ENCODE measurements at places on chromosomes 7 and 10.
A peak's percentile ranks its signal among the peaks of the same experiment; 100 is the strongest.

DNA sequence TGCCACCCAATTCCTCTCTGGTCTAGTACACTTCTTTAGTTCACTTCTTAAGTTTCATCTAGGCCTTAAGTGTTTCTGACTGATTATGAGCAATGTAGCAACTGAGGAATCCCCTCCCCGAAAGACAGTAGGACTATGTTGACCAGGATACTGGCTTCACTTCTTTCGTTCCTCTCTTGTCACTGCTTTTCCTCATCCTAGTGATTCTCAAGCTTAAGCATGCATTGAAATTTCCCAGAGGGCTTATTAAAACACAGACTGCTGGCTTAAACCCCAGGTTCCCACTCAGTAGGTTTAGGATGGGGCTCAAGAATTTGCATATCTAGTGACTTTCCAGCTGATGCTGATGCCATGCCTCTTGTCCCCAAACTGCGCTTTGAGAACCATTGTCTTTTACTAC, 164.6 kb upstream of the WNT16 start:
- DNase-seq = no peak

DNA sequence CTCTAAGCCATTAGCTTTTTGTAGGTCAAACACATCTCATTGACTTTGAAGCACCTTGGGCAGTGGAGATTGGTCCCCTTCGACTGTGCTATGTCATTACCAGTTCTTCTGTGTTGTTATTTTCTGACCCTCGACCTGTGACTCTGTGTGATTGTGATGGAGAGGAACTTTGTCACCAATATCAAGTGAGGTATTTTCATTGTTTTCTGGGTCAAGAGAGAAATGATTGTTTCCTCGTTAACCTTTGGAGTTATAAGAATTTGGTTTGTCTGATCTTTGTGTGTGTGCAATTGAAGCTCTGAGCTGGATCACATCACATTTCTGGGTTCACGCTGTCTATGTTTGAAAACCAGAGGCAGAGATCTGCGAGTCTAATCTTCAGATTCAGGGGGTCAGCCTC, 432.2 kb upstream of the KLF6 start:
- no peak for DNase-seq

- DNase-seq = no peak
These were observed 25.0 kb downstream of the SHH start for GRCh38 chr7:155787171-155787851.

GRCh38 chr10:127834221-127834620, 58.5 kb downstream of the CLRN3 start:
- DNase-seq = no peak

- no peak for DNase-seq
These were observed 886.2 kb downstream of the TYW1 start for GRCh38 chr7:67882843-67883242.

GRCh38 chr10:11898372-11899066, 75.4 kb downstream of the PROSER2 start:
- DNase-seq = no peak

DNA sequence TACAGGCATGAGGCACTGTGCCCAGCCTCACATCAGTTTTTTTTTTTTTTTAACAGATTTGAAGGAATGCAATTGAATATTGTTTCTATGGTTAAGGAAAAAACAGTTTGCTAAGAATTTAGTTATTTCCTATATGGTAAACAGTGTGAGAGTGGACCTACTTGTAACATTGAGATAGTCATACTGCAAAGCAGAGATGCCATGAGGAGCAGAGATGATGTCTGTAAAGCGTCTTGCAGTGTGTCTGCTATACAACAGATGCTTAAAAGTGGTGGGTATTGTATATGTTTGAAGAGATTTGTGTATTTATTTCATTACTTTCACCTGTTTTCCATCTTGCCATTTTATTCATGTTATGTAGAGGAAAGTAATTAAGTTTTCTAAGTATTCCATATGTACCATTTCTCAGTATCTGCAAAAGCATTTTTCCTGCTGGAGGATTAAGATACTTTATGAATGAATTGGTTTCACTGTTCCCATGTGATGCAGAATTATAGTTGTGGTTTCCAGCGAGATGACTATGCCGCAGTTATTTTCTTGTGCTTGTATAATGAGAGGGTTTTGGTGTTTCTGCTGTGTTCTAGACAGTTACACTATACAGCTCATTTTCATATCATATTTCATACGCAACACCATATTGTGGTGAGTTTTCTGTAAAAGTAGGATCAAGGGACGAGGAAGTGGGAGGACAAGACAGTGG, 26.6 kb downstream of the TET1 start:
- DNase-seq = no peak

DNA sequence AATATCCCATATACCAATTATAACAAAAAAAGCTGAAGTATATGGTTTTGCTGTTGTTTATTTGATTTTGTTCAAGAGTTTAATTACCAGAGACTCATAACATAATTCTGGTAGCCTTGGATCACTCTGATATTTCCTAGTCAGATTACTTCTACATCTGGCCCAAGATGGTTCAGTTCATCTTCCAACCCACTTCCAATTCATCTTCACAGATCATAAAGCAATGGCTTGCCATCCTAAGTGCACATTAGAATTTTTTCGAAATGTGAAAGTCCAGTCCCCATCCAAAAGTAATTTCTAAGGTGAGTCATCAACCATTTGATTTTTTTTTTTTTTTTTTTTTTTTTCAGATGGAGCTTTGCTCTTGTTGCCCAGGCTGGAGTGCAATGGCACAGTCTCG, 8.0 kb upstream of the HIBADH start:
- no peak for DNase-seq

DNA sequence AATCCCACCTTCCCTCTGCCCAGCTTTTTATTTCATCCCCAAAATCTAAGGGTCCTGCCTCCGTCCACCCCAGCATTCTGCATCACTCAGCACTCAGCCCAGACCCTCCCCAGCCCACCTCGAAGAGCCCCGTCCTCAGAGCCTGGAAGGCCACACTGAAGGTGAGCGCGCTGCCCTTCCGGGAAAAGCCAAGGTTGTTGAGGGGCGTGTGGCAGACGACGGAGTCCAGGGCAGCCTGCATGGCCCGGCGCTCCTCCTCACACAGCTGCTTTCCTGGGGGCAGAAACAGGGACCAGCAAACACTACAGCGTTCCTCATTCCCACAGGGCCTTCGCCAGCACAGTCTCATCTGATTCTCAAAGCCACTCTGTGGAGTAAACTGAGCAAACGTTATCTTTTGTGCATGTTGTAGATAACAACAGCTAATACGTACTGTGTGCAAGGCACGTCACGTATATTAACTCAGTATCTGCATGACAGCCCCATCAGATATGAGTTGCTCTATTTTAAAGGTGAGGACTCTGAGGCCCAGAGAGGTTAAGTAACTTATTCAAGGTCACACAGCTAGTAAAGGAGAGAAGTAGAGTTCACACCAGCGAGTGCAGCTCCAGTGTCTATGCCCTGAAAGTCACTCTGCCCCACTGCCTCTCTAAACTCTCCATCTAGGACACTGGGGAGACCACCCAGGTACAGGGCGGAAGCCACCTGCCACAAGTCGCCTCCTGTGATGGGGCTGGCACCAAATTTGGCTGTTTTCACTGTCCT, 2.8 kb downstream of the TRAPPC14 start:
- DNase-seq = no peak

GRCh38 chr10:119166564-119166963, 1.1 kb upstream of the SFXN4 start:
- no peak for DNase-seq

- no peak for DNase-seq
These were observed 91.2 kb downstream of the LCOR start for GRCh38 chr10:96922978-96923948.

- no peak for DNase-seq
These were observed 38.6 kb upstream of the ADD3 start for GRCh38 chr10:109968953-109969759.

DNA sequence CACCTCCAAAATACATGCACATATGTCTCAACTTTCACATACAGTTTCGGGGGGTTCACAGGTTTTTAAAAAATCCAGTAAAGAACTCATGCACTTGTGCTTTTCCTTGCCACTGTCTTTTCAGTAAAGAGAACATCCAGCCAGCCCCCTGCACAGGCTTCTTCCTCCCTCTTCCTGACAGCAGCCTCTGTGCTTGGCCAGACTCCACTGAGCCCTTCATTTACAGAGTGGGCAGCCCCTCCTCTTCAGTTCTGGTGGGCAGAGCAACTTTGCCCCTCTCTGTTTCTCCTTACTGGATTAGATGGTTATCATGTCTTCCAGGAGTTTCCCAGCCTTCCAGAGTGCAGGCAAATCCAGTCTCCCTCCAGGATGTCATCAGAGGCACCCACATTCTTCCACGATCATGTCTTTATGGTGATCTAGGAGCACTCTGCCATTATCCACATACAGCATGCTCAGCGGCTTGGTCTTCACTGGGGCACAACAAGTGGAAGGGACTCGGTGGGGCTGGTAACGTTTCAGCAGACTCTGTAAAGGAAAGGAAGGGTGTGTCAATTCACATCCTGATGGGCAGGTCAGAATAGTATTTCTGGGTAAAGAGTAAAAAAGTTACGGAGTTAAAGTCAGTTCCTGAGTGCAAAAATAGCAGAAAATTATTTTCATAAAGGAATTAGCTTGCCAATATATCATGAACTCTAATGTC, 8.8 kb downstream of the NODAL start:
- no peak for DNase-seq

GRCh38 chr10:114336823-114337509, 67.3 kb downstream of the AFAP1L2 start:
- no peak for DNase-seq

DNA sequence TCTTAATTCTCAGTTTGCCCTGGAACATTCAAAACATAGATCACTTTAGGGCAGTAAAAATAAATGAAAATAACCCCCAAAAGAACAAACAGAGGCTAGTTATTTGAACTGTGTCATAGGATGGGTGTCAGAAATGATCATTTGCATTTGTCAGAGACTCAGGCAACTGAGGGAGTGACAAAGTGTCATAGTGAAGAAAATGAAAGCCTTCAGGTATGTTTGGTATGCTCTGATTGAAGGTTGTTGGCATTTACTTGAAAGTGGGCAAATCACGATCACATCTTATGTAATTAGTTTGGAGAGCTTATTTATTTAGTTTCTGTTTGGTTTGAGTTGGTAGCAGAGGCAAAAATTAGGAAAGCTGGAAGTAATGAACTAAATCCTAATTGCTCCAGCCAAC, 880.9 kb downstream of the ANKRD7 start:
- no peak for DNase-seq

- DNase-seq = no peak
These were observed 28.5 kb upstream of the CRYGN start for GRCh38 chr7:151468217-151469018.

DNA sequence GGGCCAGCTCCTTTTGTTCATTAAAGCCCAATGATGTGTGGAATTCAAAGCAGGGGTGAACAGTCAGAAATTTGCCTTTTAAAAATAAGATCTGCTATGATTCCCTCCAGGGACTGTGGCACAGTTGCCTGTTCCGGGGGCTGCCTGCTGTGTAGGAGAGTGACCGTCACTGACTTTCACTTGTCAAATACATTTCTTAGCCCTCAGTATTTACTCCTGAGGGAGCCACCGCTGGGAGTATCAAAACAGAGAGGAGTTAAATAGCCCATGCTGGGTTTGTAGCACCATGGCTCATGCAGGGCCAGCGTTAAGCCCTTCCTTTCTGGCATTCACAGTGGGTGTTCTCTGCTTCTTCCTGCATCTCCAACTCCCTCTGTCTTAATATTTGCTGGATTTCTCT, 897.8 kb downstream of the SORCS3 start:
- no peak for DNase-seq

DNA sequence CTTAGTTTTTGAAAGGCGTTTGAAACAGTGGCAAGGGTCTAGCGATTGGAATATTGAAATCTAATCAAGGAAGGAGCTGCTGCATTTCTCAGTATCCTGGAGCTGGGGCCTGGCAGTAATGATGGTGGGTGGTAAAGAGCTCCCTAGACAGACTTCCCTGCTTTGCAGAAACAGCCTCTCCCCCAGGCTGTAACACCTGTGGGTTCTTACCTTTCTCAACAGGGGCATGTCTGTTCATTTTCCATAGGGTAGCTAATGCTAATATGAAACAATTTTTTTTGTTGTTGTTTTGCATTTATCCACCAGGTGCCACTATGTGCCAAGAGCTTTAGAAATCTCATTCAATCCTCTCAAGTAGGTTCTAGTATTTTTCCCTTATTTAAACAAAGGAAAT, 345.5 kb downstream of the REEP3 start:
- DNase-seq = peak; percentile 7

DNA sequence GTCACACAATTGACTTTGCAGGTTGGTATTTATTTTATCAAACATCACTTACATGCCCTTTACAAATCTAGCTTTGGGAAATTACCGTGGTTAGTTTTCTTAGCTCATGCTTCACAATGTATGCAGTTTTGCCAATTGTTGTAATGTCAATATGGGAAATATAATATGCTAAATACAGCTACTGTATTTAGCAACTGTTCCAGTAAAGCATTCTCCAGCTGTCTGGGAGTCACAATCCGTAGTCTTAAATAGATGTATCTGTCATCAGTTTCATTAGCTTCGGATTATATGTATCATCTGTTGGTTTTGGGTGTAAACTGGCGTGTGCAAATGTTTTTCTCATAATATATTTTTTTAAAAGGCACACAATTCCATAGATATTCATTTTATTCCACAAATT, 19.4 kb upstream of the AHR start:
- no peak for DNase-seq

- peak; percentile 9 for DNase-seq
These were observed 349.5 kb upstream of the ZNF32 start for GRCh38 chr10:43998021-43998809.

DNA sequence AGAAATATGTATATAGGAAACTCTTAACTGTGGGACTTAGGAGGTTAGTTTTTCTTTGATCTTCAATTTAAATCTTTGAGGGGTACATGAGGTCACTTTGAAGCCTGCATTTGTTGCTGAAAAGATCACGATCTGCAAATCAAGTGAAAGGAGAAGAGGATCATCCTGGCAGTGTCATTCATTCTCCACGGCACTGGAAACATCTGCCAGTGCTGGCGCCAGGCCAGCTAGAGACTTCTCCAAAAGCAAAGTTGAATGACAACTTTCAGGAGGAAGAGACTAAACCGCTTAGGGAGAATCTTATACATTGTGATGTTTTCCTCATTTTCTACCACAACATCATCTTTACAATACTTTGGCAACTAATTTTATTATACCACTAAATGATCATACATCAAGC, 42.5 kb downstream of the MRC1 start:
- no peak for DNase-seq

DNA sequence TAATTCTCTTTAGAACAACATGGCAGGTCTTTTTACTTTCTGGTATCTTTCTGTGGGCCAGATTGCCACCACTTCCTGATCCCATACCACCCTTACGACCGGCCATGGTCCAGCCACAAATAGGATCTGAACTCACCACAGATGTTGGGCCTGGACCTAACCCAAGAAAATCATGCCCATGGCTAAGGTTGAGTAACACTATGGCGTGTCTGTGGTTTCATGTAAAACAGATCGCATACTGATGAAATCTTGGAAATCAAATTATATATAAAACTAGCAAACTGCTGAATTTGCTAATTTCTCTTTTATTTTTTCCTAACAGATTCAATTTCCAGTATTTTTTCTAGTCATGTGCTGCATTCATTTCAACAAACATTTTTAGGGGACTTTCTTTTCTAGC, 77.2 kb downstream of the CH25H start:
- no peak for DNase-seq

GRCh38 chr7:154584352-154585252, 418.3 kb downstream of the PAXIP1 start:
- no peak for DNase-seq

- no peak for DNase-seq
These were observed 155.4 kb upstream of the ITGB1 start for GRCh38 chr10:33113466-33113865.

Data from left renal cortex interstitium (tissue), 4 donors.